ENCODE measurements at places on chromosomes 6 and 20.

DNA sequence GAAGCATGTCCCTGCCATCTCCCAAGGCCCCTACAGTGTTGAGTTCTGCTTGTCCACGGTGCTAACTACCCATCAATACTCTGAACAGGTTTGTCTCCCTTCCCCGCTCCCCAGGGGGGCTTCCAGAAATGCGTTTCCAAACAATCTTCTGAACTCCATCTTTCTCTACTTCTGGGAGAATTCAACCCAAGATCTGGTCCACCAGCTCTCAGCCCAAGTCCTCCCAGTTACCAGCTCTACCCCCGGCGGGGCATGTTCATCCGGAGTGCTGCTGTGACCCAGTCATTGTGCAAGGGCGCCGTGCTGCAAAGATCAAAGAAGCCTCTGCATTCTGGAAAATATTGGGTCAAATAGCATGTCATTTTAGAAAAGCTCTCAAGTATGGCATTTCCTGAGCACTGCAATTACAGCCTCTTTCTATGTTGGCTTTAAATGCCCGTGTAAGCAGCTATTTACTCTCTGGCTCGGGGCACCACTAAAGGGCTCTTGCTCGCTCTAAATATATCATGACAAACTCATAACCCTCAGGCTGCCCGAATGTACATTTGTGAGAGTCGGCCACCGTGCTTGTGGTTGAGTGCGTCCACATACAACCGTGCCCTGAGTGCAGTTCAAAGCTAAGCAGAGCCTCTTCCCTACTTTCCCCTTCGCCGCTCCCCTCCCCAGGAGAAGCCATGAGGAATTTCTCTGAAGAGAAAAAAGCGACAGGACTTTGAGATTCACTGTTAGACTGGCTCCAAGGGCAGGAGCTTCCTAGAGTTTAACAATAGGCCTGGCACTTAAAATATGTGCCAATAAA, 71.6 kb downstream of the BANF2 start:
- DNase-seq = no peak

- no peak for DNase-seq
Observed at GRCh38 chr6:136371959-136372358, 82.3 kb upstream of the BCLAF1 start.

DNA sequence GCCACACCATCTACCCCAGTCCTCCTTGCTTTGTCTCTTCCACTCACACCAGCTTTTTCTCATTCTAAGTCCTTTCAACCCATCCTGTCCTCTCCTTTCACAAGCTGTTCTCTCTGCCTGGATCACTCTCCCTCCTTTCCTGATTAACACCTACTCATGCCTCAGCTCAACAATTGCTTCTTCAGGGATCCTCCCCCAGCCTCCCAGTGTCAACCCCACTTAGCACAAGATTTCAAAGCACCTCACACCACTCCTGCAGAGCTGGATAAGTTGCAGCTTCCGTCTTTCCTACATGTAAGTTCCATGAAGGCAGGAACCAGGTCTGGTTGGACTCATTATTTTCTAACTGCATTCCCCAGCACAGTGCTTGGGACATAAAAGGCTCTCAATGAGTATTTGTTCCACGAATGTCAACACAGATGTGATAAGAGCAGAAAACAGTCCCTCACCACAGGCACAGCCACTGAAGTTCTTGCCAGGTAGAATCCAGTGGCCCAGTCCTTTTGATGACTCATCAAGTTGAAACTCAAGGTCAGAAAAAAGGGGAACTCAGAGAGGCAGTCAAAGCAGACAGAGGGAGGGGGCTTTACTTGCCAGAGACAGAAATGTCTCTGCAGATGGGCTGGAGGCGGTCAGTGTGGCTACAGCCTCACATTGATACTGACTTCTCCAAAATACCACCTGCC, 193.4 kb upstream of the PRDM1 start:
- DNase-seq = no peak

DNA sequence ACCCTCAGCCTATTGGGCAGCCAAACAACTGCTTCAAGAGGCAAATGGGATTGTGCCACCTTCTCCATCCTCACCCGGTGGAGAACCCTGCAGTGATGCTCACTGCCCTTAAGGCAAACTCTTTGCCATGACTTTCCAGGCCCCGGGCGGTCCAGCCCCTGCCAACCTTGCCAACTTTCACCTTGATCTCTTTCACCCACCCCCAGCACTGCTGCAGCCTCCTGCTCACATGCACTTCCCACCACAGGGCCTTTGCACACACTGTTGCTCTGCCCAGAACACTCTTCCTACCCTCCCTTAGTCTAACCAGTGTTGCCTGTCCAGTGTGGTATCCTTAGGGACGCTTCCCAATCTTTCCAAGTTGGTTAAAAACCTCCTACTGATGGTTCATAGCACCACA, 221.1 kb downstream of the EYA2 start:
- no peak for DNase-seq

DNA sequence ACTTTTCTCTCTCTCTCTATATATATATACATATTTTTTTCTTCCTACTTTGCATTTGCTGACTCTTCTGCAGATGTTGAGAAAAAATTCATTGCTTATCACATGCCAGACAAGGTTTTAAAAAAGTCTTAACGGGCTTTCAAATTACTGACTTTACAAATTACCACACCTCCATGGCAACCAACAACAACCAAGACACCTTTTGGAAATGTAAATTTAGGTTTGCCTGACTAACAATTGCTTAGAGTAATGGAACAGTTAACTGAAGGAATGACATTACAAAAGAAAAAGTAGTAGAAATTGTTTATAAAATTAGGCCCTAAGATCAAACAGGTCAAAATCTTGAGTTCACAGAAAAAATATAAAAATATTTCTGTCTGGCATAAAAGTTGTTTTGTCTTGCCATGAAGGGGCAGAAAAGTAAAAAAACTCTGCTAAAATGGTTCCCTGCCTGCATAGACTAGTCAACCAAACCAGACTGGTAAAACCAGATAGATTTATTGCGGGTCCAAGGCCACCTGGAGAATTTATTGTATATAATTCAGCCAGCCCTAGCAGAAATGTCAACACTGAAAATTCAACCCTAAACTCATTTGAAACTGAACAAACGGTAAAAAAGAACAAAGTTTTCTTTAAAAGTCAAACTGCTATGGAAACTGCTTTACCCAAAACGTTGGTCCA, 92.8 kb upstream of the FRMD1 start:
- no peak for DNase-seq

DNA sequence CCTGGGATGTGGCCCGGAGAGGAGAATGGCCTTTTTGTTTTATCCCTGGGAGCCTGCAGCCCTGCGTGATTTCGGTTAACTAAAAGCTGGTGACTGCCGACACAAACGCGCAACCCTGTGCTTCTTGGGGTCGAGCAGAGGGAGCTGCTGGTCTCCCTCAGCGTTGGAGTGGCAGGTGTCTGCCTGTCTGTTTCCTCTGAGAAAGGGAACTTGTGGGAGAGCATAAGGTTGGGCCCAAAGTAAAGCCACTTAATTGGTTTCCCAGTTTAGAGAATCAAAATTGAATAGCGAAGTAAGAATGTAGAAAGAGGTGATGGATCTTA, 500 bp downstream of the LTV1 start:
- no peak for DNase-seq

GRCh38 chr20:31859266-31859997, 10.9 kb downstream of the DUSP15 start:
- no peak for DNase-seq

DNA sequence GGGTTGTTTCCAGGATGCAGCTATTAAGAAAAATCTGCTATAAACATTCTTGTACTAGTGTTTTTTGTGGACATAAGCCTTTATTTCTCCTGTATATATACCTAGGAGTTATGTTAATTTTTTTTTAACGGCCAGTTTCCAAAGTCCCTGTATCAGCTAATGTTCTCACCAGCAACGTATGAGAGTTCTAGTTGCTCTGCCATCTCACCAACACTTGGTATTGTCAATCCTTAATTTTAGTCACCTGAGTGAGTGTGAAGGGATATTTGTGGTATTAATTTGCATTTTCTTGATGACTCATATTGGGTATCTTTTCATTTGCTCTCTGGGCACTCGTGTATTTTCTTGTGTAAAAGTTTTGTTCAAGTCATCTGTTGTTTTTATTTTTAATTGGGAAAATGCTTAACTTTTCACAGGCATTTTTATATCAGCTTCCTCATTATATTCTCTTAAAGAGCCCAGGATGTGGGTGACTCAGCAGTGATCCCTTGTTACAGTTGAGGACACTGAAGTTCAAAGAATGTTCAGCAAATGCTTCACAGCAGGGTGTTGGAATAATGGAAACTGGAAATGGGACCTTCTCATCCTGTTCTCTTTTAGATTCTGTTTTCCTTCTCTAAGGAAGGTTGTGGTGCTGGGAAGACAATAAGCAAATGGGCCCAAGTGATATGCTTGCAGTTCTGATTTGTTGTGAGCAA, 211.7 kb upstream of the PRND start:
- DNase-seq = no peak

GRCh38 chr6:455006-455585, 63.5 kb downstream of the IRF4 start:
- DNase-seq = no peak

- no peak for DNase-seq
Observed at GRCh38 chr20:3712279-3712873, at the start of gene SIGLEC1. Gene SIGLEC1 (minus strand): TSS chr20:3712600. CDS start chr20:3707128, 5,472 bp downstream.

DNA sequence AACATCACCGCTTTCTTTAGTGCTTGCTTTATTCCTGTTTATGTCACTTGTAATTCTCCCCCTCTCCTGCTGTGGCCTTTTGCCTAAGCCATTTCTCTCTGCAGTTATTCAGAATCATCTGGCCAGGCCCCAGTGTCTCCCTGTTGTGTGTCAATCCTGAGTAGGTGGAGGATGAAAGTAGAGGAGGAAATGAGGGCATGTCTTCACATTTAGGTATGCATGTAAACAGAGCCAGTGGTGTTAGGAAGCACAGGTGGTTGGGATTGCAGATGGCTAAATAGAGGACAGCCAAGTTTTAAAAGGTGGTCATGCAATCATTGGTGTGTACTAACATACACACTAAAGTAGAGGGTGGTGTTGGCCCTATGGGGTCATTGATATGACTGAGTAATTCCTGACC, 5.2 kb downstream of the PRSS35 start:
- no peak for DNase-seq

DNA sequence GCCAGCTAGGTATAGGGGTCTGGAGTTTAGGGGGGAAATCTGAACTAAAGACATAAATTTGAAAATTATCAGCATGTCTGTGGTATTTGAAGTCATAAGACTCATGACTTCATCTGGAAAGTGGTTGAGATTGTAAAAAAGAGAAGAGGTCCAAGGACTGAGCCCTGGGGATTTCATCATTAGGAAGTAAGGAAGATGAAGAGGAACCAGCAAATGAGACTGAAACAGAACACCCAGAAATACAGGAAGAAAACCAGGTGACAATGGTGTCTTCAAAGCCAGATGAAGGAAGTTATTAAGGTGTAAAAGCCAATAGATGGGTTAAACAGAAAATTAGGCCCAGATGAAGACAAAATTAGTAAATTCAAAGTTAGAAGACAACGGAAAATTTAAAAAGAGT, 49.1 kb upstream of the UBR2 start:
- DNase-seq = no peak

- DNase-seq = no peak
Observed at GRCh38 chr20:57663241-57663640, 43.0 kb upstream of the ZBP1 start.
